ENCODE measurements at places on chromosomes 12 and 14.

DNA sequence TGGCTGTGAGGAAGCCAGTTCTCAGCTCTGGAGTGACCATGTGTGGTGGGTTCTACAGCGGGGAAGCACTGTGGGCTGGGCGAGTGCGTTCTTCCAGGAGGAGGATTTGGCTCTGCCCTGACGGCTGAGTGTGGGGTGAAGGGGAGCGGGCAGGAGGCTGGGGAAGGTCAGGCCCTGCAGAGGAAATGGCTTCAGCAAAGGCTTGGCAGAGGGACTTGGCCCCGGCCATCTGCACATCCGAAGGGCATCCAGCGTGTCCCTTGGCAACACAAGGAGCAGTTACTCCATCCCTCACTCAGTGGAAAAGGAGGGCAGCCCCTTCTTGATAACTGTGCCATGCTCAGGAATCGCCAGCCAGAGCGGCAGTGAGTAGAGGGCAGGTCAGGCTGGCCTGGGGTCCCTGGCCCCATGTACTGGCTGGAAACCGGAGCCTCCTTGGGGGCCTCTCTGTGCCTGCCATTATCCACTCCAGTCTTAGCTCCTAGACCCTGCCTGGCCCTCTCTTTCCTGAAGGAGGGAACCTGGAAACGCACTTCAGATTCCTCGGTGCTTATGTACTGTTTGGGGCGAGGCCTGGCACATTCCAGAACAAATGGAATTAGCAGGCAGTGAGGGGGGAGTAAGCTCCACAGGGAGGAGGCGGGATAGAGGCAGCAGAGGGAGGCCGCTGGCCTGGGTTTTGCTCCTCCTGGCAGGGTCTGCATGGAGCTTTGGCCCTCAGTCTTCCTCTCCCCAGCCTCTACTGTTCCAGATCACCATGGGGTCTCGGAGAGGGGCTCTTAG, 133.6 kb upstream of the NCOR2 start:
- no peak for DNase-seq

DNA sequence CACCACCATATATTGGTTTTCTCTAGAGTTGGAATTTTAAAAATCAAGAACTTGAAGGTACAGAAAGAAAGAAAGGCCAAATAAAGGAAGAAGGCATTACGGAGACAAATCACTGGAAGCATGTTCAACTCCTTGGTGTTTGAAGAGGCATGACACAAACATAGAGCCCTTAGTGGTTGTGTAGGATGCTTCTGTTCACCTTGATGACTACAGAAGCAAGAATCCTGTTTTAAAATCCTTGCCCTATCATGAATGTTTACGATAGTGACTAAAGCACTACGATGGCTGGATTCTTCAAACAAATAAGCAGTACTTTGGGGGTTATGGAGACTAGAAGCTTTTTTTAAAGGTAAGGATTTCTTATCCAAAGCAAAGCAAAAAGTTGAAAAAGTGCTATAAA, 10.3 kb upstream of the ISM2 start:
- DNase-seq = peak; percentile 11

- no peak for DNase-seq
Observed at GRCh38 chr14:76271041-76271755, 104.7 kb upstream of the ESRRB start.

- DNase-seq = no peak
Observed at GRCh38 chr14:102688290-102688689, 89.0 kb upstream of the TRAF3 start.

- no peak for DNase-seq
Observed at GRCh38 chr12:52673217-52673616, 7.0 kb downstream of the KRT1 start.
